ENCODE measurements at places on chromosomes 12 and 14.

GRCh38 chr14:83162361-83162929 lies 1628.8 kb upstream of the SEL1L start:
- DNase-seq = no peak

GRCh38 chr12:47776471-47777143 lies 3.6 kb downstream of the SLC48A1 start:
- no peak for DNase-seq

DNA sequence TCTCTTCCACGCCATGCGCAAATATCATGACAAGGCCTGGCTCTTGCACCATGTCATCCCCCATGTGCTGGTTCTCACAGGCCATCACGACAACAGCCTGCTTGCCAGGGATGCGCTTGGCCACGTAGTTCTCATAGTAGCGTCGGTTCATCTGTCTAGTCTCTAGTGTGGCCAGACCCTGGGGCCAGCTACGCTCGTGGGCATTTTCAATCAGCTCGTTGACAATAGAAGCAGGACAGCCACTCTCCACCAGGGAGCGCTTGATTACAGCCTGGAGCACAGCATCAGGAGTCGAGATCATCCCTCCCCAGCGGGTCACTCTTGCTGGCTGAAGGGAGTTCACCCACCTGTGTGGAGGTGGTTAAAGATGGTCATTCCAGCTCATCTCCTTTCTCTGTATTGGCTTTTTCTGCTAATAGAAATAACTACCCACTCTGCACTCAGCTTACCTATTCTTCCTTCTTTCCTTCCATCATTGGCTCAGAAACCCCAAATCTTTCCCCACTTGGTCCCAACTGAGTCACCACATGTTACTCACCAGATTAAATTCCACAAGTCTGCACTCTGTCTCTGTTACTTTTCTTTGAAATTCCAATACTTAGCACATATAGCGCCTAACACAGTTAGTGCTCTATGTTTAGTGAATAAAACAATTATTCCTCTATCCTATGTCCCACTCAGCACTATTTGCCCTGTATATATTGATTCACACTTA lies 15.1 kb downstream of the RNF41 start:
- no peak for DNase-seq

- DNase-seq = no peak
These were observed 25.0 kb downstream of the LARP4 start for GRCh38 chr12:50425589-50426258.

GRCh38 chr14:92564344-92565039 lies 50.9 kb downstream of the RIN3 start:
- DNase-seq = no peak

- no peak for DNase-seq
These were observed 864.0 kb downstream of the TMEM121 start for GRCh38 chr14:106390401-106390800.

DNA sequence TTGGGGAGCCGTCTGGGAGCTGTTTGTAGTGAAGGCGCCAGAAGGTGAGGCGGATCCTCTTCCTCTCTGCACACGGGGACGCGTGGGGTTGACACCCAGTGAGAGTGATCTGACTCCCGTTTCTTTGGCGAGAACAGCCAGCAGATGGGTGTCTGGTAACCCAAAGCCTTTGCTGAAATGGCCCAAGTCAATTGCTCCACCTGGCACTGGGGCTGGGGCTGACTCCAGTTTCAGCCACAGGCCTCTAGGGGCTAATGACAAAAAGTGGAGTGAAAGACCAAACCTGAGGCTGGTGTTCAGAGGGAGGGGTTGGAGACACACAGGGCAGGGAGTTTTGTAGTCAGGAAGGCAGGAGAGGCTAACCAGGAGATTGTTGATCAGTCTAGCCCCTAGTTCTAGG lies 87.0 kb downstream of the FRMD6 start:
- DNase-seq = no peak

DNA sequence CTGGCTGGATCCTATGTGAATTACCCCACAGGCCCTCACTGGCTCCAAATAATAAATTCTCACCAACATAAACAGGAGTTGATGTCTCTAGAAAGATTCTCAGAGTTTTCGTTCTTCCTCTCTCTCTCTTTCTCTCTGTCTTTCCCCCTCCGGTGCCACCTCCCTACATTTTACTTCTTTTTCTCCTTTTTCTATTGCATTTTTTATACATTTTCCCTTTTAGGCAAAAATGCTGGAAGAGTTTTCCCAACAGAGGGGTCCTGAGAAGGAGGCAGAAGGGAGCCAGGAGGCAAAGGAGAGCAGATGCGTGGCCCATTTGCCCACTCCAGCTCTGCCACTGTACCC lies 826 bp upstream of the HOXC6 start:
- no peak for DNase-seq

DNA sequence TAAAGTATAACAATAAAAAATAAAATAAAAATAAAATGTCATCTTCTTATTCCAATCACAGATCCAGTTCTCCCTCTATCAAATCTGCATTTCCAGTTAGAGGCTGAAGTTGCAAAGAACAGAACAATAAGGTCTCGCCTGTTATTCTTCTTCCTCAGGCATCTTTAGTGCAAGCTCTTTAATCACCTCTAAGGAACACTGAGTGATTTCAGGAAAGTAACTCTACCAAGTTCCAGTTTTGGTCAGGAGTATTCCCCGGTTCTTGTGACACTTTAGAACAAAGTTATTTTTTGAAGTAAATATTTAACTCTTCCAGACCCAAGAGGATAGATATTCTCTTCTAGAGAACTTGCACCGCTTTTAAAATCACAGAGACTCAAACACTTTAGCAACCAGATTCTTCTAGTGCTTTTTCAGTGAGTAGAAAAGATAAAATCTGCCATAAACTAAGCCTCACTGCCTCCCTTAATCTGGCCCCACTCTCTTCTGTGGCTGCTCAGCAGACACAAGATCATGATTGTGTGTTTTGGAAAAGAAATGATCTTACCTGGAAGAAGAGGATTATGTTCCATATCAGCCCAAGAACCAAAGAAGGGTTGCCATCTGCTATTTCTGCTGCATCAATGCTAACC lies 57.9 kb upstream of the DICER1 start:
- DNase-seq = no peak
